ENCODE measurements at places on chromosomes 4 and X.

GRCh38 chr4:38582445-38582844 lies 81.6 kb upstream of the KLF3 start:
- DNase-seq: no peak

GRCh38 chrX:129961180-129962083 lies 21.0 kb upstream of the BCORL1 start:
- DNase-seq: no peak

- no peak for DNase-seq
These were observed 4.2 kb upstream of the CUL4B start for GRCh38 chrX:120564925-120565324.

- no peak for DNase-seq
These were observed 37.0 kb upstream of the ATP6AP2 start for GRCh38 chrX:40543661-40544328.

DNA sequence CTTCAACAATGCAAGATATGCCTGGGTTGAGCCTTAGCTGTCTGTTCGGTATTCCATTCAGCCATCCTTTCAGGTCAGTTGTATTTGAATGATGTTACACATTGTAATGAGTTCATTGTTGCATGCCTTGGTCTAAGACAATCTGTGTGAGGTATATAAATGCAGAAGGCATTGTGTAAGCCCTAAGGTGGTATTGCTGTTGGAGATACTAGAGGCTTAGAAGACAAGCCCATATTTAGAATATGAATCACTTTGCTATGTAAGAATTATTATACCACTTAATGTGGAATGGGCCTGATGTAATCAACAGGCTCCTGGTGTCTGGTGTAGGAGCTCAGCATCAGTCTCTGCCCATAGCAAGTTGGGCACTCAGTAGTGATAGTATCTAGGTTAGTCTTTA lies 473.4 kb upstream of the GNPDA2 start:
- no peak for DNase-seq

GRCh38 chr4:150206954-150207353 lies 128.7 kb downstream of the DCLK2 start:
- DNase-seq: no peak

DNA sequence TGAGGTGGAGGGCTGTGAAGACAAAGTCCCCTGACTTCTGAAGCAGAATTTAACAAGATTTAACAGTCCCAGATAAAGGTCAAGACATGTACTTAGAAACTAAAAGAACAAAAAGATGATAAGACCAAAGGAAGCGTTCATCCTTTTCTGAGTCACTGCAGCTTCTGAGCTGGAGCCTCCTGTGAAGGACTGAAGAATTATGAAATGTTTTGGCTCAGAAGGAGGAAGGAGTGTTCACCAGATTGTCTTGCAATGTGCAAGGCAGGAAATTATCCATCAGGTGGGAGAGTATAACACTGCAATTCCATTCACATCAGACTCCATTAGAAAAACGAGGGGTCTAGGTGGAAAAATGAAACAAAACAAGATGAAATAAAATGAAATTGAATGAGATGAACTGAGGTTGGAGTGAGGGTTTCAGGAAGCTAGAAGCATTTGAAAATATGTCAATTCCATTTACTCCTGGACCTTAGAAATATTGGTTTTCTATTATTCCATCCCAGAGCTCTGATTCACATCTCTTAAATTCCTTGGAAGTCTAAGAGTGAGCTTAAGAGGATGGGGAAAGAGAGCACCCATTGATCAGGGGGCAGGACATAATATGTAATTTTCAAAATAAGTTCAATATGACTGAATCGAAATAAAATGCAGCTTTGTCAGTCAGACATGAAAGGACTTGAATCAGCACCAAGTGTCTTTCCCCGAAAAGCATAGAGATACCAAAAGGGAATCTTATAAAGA lies 186.1 kb upstream of the LNX1 start:
- DNase-seq: no peak

GRCh38 chrX:149491812-149492211 lies 13.3 kb downstream of the IDS start:
- DNase-seq: no peak

DNA sequence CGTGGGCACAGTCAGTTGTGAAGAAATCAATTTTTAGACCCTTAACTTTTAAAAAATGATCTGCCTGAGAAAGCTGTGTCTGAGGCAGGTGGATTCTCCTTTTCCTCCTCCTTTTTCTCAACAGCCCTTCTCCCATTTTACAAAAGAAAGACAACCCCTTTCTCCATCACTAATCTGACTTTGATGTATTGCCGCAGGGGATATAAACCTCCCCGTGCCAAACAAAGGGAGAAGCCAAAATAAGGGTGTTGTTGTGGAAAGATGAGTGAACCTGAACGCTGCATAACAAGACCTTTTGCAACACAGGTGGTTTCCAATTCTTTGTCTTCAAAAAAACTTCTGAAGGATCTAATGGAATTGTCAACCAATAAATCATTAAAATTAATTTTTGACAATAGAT lies 8.4 kb upstream of the FHL1 start:
- no peak for DNase-seq

DNA sequence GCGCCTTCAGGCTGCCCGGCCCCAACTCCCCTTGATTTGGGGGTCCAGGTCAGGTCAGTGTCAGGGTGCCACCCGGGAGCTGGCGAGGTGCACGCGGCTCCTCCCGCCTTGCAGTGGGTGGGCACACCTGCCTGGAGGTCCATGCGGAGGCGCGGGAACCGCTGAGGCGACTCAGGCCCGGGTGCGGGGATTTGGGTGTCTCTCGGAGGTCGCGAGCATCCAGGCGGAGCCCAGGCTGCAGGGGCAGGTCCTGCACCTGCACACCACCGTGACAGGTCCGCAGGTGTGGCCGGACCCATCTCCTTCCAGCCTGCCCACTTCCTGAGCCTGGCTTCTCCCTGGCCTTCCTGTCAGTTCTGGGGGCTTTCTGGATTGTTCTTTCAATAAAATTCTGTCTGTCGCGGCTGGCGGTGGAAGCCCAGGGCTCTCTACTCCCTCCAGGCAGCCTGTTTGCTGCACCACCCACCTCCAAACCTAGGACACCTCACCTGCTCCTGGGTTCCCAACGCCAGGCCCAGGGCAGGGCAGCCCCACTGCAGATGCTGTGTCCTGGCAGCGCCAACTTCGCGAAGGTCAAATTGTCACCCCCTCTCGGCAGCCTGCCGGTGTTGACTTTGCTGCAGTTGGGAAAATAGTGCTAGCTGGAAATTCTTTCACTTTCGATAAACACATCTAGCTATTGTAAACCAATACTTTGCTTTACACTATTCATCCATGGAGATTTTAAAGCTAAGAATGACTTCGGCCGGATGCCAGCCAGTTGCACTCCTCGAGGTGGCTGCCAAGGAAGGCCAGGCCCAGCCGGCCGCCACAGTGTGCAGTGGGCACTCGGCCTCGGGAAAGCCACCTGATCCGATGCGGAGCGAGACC lies 35.9 kb downstream of the FGFRL1 start:
- no peak for DNase-seq

- DNase-seq: no peak
These were observed 33.0 kb upstream of the TMEM131L start for GRCh38 chr4:153432965-153433753.

- no peak for DNase-seq
These were observed 154.1 kb downstream of the RASL11B start for GRCh38 chr4:53016099-53016820.

- no peak for DNase-seq
These were observed 19.6 kb upstream of the CHM start for GRCh38 chrX:86066998-86067397.

DNA sequence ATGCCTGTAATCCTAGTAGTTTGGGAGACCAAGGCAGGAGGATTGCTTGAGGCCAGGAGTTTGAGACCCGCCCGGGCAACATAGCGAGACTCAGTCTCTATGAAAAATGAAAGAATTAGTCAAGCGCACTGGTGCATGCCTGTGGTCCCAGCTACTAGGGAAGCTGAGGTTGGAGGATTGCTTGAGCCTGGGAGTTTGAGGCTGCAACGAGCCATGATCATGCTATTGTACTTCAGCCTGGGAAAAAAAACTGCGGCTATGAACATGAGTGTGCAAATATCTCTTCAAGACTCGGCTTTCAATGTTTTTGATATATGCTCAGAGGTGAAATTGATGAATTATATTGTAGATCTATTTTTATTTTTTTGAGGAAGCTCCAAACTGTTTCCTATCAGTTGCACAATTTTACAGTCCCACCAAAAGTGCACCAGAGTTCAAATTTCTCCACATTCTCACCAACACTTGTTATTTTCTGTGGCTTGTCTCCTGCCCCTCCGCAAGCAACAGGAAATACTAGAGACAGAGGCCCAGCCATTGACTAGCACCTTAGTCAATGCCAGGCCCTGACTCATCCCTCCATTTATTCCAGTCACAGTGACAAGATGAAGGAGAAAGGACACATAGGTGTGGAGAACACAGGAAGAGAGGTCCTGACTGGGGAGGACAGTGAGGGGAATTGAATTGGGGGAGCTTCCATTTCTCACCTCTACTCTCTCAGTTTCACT lies 33.1 kb upstream of the ZNF41 start:
- no peak for DNase-seq

- DNase-seq: peak; percentile 78
These were observed 23.7 kb upstream of the UBA1 start for GRCh38 chrX:47169726-47170515.

GRCh38 chr4:13547485-13548041 lies 3.3 kb upstream of the NKX3-2 start:
- DNase-seq: no peak

DNA sequence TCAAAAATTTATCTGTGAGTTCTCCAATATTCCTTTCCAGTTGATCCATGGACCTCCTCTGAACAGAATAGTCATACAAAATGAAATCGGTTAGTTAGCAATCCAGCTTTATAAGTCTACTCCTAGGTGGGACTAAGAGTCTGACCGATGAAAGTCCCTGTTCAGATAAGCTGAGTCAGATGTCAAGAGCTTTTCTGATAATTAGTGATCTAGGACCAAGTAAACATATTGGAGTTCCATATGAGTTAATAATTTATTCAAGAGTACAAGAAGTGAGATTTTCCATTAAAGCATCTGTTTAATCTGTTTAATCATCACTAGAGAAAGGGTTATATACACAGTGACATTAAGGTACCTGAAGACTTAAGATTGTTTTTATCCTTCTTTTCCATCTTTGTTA lies 74.7 kb downstream of the UGT8 start:
- no peak for DNase-seq

DNA sequence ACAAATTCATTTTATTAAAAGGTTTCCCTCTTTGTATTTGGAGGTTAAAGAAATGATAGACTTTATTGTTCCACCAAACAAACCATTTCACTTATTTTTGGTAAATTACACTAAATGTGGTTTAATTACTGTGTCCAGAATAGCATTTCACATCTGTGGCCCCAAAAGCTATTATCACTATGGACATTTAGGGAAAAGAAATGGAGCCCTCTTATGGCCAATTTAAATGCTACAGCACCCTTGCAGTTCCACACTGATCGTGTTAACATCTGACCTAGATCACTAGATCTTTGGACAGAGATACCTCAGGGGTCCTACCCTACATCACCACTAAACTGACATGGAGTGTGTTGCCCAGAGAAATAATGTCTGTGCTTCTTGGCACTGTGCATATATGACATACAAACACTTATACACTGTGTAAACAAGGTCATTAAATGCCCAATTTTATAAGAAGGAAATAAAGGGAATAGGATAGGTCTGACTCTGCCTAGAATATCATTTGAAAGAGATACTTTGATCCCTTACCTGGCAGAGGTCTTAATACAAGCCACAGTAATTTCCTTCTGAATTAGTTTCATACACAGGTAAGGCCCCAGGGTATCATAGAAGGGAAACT lies 163.9 kb downstream of the KDR start:
- no peak for DNase-seq

GRCh38 chr4:79743014-79743413 lies 330.0 kb downstream of the ANTXR2 start:
- DNase-seq: no peak

DNA sequence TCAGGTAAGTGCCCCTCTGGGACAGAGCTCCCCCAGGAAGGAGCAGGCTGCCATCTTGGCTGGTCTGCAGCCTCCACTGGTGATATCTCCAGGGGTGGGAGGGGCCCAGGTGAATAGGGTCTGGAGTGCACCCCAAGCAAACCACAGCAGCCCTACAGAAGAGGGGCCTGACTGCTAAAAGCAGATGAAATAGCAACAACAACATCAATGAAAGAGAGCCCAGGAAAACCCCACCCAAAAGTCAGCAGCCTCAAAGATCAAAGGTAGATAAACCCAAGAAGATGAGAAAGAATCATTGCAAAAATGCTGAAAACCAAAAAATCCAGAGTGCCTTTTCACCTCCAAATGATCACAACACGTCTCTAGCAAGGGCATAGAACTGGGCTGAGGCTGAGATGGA lies 92.5 kb upstream of the PAGE3 start:
- no peak for DNase-seq

- no peak for DNase-seq
These were observed 95.5 kb upstream of the ATP6AP2 start for GRCh38 chrX:40485102-40485826.

- DNase-seq: no peak
These were observed 47.6 kb downstream of the SH3KBP1 start for GRCh38 chrX:19839770-19840254.

All from vagina (tissue), 2 donors.